ENCODE measurements at places on chromosomes 7 and 10. TPM values are rescaled to one million over a fixed set of nuclear protein-coding genes. Genes with fewer than 3 reads are reported as not detected.
A peak's percentile ranks its signal among the peaks of the same experiment; 100 is the strongest.

FOXI2 gene
- 0.15 TPM for total RNA-seq

CDH23 gene
- total RNA-seq, result 4.0 TPM

RNF133 gene
- total RNA-seq, result 2.3 TPM

APBB1IP gene
- total RNA-seq, result 2.0 TPM

CAMK2B gene
- total RNA-seq, result 7.0 TPM

ZWINT gene
- 4.0 TPM for total RNA-seq

PON1 gene
- total RNA-seq, result not detected

SAP25 gene
- 6.2 TPM for total RNA-seq

SUGCT gene
- 3.1 TPM for total RNA-seq

KCND2 gene
- total RNA-seq, result 1.5 TPM

GRCh38 chr10:132419538-132420468, 22.8 kb downstream of the PWWP2B start:
- DNase-seq, result peak; percentile 64

DNA sequence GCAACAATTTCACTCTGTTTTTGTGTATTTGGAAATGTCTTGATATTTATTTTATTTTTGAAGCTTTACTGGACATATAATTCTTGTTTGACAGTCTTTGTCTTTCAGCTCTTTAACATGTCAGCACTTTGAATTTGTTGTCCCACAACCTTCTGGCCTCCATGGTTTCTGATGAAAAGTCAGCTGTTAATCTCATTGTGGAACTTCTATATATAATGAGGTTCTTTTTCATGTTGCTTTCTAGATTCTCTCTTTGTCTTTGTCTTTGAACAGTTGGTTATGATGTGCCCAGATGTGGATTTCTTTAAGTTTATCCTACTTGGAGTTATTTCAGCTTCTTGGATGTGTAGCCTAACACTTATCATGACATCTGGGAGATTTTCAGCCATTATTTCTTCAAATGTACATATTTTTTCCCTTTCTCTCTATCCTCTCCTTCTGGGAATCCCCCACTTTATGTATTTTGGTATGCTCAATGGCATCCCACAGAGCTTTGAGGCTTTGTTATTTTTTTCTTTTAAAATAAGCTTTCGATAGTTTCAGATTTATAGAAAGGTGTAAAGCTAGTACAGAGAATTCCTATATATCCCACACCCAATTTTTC, 9.5 kb upstream of the LMTK2 start:
- DNase-seq, result no peak

DNA sequence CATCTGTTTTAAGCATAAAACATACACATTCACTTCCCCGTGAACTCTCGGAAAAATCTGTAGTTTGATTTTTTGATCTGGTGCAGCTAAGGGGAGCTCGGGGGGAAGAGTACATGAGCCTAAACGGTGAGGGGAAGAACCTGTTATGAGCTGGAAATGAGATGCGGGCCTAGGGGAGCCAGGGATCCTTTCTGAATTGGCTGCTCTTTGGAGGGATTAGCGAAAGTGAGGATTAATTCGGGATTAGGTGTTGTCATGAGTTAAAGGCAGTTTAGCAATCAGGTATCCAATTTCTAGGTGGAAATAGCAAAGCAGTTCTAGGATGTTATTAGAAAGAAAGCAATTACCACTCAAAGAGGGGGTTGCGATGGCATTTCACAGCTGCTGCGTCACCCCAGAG, 51.1 kb upstream of the ADARB2 start:
- DNase-seq, result no peak

DNA sequence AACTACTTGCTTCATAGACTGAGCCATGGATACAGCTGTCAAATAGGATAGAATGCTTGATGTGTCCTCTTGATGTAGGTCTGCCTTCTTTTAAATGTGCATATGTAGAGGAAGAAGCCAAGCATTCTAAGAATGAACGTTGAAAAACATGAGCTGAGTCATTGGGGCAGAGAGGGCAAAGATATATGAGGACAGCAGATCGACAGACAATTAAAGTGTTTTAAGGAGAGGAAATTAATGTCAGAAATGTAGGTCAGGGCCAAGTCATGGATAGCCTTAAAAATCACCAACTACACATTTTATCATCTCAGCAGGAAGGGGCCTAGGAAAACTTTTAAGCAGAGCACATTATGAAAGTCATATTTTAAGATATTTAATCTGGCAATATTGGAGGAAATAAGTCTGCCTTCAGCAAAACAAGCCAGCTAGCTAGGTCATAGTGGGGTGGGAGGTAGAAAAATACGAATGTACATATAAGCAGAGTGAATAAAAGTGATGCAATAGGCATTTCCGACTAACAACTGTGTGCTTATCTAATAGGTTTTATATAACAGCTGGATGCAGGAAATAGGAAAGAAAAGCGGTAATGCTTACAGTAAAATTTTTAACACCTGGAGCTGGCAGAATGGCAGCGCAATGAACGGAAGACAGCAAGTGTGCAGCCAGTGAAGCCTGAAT, 638.3 kb upstream of the TPK1 start:
- no peak for DNase-seq

DNA sequence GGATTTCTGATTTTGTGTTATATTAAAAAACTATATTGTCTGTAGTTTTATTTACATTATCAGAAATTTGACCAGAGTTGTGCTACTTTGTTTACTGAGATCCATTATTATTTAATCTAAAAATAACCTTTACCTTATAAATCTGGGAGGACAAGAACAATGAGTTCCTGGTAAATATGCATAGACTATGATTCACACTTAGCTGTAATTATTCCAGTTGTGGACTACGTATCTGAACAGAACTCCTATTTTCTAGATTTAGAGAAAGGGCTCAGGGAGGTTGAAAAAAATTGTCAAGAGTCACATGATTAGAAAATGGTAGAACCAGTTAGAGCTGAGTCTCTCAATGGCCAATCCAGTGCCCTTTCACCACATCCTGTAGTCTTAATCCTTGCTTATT, 4.2 kb upstream of the GPR158 start:
- DNase-seq, result no peak

DNA sequence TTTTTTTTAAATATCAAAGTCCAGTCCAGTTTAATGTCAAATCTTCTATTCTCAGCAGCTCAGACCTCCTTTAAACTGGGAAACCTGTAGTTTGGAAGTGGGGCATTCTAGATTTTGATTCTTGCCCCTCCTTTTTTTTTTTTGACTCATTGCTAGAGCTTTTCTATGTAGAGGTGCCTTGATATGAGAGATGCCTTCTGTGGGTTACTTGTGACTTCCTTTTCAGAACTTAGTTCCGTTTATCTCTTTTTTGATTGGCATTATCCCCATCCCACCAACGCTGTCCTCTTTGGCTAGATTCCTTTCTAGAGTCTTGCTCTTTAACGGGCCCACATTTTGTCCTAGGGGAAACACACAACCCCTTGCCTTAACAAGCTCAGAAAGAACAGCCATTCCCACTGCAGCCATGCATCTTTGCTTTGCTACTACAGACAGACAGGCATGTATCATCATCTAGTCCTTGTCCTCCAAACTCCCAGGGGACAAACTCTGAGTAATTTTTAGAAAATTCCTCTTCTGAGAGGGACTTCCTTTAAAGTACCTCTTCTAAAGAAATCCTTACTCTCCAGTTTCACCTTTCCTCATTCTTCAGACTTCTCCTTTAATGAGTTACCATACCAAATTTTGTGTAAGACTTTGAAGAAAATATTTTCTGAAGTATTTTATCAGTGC, 153.6 kb downstream of the PHF14 start:
- DNase-seq, result no peak

DNA sequence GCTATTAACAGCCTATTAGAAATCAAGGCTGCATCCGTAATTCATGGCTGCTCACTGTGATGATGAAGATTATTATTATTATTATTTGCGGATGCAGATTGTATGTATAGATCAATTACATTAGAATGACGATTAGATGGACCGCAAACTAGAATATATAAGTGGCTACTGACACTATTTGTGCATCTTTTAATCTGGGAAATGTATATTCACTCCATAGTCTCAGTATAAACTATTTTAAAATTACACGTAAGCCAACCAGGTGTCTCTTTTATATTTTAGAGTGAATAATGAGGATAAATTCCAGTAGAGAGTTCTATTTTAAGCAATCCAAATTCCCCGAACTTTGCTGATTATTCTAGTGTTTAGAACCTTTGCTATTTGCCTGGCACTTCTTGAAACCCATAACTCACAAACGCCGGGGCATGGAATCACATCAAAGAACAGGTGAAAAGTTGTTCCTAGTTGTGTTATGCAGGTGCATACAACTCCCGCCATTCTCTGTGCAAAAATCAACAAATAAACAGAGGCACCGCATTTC, 509 bp upstream of the ING3 start:
- DNase-seq, result no peak

DNA sequence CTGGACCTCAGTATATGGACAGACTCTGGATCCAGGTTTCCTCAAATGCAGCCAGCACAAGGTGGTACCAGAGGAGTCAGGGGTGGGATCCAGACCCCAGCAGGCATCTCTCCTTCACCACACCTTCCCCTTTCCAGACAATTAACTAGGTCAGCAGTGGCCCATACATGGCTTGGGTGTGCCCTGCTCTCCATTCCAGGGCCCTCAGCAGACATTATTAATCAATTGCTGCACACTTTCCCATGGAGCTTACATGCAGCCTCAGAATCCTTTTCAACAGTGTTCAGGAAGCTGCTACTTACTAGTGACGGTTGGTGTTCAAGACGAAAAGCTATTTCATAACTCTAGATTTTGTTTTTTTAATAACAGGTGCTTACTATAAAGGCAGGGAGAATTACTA, 6.0 kb downstream of the COL13A1 start:
- DNase-seq, result no peak

GRCh38 chr10:3469639-3470020, 297.0 kb upstream of the PITRM1 start:
- no peak for DNase-seq

DNA sequence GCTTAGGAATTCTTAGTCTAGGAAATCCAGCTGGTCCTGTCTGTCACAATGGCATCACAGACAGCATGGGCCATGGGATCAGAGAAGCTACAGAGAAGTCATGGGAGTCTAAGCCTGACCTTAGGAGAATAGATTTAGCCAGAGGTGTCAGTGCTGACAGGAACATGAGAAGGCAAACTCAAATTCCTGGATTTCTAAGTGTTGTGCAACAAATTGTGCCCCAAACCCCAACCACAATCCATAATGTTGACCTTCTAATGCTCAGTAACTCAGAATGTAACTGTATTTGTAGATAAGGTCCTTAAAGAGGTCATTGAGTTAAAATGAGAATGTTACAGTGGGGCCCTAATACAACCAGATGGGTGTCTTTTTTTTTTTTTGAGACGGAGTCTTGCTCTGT, 95.9 kb upstream of the RHOBTB1 start:
- DNase-seq, result no peak

- DNase-seq, result no peak
Measured at GRCh38 chr10:33377658-33378025, 43.2 kb upstream of the NRP1 start.

GRCh38 chr7:73623798-73624668, at the start of gene MLXIPL:
TSS of gene MLXIPL (minus strand) at chr7:73624522. CDS start at chr7:73624492, 30 bp downstream.
- peak; percentile 88 for DNase-seq
